NCI-H187 treated with DMSO at 0.1 percent for 48 hours (cell line): ENCODE measurements at places on chromosomes 13 and 19.

DNA sequence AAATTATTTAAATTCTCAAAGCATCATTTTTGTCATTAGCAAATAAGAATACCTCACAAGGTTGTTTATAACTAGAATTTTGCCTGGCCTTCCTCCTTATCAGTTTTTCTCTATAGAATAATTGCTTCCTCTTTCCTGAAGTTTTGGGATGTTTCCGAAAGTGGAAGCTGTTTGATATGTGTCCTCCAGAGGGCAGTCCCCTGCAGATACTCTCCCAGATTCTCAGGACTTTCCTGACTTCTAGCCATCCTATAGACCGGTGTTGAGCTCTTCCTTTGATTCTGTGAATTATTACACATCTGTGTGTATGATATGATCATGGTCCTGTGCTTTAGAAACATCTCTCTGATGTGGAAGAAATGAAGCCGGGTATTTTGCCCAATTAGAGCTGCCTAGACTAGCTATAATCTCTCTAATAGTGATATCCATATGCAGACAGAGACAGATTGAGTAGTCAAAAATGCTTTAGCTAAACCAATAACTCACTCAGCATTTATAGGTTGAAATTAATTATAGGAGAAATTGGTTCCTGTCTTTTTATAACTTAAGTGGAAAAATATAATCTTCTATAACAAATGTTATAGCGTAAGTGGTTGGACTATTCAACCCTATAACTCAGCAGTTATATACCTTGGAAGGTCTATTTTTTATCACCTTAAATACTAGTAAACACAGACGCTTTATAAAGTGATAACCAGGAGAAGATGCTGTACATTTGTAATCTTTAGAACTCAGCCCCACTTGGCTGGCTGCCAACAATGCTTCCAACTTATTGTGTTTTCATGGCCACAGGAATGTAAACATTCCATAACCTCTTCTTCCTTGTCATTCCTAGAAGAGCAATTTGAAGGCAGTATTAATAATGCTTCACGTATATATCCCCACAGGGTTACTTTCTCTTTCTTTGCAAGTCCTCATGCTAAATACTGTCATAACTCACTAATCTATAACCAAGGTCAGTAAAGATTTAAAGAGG lies 201.0 kb upstream of the RXFP2 start:
- DNase-seq = no peak

- no peak for DNase-seq
Measured at GRCh38 chr13:20351281-20352022, 119.3 kb upstream of the GJB6 start.

DNA sequence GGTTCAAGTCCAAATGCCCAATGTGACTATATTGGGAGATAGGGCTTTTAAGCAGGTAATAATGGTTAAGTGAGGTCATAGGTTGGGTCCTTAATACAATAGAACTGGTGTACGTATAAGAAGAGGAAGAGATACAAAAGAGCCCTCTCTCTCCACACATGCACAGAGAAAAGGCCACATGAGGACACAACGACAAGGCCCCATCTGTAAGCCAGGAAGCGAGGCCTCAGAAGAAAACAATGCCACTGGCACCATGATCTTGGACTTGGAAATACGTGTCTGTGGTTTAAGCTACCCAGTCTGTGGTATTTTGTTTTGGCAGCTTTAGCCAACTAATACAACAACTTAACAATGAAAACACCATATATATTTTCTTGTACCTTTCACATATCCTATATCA lies 23.4 kb upstream of the RFC3 start:
- DNase-seq = no peak

GRCh38 chr13:113002206-113002912 lies 33.3 kb downstream of the MCF2L start:
- DNase-seq = peak; percentile 62

DNA sequence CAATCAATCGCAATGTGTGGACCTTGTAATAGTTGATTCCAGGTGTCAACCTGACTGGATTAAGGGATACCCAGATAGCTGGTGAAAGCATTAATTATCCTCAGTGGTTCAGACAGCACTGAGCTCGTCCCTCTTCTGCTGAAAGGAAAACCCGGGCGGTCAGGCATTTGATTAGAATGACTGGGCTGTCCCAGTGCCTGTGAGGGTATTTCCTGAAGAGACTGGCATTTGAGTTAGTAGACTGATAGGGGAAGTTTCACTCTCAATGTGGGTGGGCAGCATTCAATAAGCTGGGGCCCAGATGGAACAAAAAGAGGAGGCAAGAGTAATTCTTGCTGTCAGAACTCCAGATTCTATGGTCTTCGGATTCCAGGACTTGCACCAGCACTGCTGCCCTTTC lies 31.9 kb downstream of the KPNA3 start:
- no peak for DNase-seq

DNA sequence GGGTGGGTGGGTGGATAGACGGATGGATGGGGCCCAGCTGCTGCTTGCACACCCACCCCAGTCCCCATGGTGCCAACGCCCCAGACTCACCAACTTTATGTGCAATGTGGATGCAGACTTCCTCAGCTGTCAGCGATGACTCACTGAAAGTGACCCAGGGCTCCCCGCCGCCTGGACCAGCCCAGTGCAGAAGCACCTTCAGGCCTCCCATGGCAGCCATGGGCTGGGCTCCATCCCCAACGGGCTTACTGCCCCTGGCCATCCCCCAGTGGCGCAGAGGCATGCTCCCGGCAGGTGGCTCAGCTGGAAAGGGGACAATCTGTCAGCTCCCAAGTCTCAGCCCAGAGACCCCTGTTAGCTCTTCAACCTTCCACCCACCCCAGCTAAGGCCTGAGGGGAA lies 2.2 kb downstream of the TYK2 start:
- no peak for DNase-seq

- no peak for DNase-seq
Measured at GRCh38 chr13:98537740-98538139, 39.2 kb downstream of the STK24 start.

- DNase-seq = peak; percentile 10
Measured at GRCh38 chr19:50906217-50906616, 5.0 kb downstream of the KLK4 start.

DNA sequence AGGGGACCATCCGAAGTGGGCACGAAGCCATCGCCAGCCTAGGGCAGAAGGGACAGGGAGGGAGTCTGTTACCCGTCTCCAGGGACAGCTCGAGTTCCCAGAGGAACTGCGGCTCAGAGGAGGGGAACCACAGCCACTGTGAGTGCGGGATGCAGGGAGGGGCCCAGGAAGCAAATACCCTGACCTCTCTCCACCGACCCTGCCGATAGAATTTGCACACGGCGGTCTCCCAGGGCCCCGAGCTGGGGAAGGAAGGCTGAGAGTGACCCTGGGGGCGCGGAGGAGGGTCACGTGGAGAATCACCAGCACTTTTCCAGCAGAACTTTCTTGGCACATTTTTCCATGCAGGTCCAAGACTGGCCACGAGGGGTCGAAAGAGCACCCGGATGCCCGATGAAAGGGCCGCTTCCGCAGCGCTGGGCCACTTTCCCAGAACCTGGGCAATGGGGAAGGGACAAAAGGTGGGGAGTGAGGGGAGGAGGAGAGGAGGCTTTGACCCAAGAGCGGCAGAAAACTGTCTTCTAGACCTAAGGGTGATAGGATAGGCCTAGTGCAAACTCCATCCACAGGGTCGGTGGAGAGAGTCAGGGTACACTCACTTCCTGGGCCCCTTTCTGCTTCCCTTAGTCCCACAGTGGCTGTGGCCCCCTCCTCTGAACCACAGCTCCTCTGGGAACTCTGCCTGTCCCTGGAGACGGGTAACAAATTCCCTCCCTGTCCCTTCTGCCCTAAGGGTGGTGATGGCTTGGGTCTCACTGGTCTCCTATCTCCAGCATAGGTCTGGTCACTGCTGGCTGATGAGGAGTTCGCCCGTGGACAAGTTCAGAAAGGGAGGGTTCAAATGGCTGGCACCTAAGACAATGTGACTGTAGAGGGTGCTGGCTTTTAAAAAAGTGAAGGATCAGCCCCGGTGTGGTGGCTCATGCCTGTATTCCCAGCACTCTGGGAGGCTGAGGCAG lies 5.3 kb upstream of the GPR4 start:
- no peak for DNase-seq

DNA sequence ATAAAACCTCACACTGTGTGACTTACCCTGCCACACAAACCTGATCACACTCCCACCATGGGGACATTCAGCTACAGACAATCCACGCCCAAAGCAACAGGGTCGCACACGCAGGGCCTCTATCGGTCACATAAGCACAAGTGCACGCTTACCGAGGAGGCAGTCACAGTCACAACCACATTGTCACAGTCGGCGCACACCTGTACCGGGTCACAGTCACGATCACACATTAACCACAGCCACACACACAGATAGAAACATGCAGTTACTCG lies 579 bp downstream of the ZNF566 start:
- DNase-seq = no peak

DNA sequence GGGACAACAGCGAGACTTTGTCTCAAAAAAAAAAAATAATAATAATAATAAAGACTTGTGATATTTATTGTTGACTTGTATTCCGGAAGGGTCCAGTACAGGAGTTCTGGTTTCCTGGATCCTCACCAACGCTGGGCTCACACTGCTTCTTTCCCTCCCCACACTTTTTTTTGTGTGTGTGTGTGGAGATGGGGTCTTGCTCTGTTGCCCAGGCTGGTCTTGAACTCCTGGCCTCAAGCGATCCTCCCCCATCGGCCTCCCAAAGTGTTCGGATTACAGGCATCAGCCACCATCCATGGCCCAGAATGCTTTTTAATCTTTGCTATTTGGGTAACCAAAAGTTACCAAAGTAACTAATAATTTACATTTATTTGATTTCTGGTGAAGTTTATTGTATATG lies 39.1 kb downstream of the SIPA1L3 start:
- no peak for DNase-seq

DNA sequence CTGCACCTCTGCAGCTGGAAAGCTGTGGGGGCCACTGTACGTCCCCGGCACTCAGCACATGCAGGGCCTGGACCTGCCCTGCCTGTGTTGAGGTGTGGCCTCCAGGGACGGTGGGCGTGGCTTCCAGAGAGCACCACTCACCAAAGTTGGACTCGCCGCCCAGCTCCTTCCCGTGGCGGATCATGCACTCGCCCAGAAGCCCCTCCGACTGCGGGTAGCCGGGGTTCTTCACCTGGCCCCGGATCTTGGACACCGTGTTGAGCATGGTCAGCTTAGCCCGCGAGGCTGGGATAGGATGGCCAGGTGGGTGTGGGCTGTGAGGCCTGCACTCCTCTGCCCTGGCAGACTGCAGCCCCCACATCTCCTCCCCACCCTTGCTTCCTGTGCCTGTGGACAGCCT lies 22.0 kb downstream of the MPND start:
- no peak for DNase-seq

DNA sequence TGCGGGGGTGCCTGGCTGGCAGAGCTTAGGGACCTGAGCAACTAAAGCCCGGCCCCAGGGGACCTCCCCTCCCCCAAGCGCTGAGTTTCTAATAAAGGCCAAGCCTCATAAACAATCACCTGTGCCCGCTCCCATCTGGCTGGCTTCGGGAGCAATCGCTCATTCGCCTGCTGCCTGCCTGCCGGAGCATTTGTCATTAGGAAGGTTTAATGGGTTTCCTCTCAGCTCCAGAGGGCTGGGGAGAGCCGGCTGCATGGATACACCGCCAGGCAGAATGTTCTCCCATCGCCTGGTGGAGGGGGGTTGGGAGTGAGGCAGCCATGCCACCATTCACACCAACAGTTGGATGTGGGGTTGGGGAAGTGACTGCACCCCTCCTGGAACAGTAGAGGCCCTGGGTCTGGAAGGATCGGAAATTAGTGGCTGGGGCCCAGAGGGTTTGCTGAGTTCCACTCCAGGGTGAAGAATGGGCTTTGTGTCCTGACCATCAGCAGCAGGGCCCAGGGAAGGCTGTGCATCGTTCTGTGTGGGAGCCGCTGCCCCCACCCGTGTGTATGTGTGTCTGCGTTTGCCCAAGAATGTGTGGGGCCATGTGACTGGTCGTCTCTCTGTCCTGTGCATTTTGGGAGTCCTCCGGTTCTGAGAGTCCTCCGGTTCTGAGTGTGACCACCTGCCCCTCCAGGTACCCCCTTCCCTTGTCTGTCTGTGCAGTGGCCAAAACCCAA lies 15.3 kb downstream of the PIN1 start:
- no peak for DNase-seq

DNA sequence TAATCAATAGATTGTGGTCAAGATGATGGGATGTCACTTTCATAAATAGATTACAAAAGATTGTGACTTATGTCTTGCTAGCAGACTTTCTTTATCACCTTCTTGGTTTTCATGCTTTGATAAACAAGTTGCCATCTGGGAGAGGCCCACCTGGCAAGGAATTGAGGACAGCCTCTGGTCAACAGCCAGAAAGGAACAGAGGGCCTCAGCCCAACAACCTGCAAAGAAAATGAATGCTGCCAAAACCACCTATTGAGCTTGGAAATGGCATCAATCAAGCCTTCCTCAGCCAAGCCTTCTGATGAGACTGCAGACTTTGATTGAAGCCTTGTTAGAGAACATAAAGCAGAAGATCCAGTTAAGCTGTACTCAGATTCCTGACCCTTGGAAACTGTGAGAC lies 288.6 kb downstream of the SPRY2 start:
- DNase-seq = no peak

DNA sequence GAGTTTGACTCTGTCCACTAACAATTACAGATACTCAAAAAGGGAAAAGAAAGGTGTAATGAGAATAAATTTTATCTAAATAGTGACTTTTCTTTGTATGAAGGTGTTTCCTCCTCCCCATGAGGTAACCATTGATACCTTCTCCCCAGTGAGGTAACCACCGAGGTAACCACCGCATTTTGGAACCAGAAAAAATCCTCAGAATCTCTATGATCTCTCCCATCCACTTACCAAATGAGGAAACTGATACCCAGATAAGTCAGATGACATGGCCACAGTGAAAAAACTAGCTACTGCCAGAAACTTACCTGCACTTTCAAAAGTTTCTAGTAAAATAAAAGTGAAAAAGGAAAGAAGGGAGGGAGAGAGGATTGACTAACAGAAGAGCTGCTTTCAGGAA lies 124.0 kb upstream of the FNDC3A start:
- no peak for DNase-seq
